Liver (tissue), 10 donors: ENCODE measurements at places on chromosomes 4 and X. TPM values are rescaled to one million over a fixed set of nuclear protein-coding genes. Genes with fewer than 3 reads are reported as not detected.

- no peak overlapping the region for H3K27ac ChIP-seq
- H3K4me1 ChIP-seq: no peaks in the 10 kb centered on the region
Observed at GRCh38 chr4:73690051-73690738, 50.2 kb upstream of the CXCL8 start.

Gene NCBP2L
- total RNA-seq: 0.08 TPM

GRCh38 chrX:110532581-110532931 is 173.9 kb downstream of the RTL9 start:
- no peak overlapping the region for H3K27ac ChIP-seq
- no peak overlapping the region for H3K4me3 ChIP-seq
- H3K36me3 ChIP-seq: no peaks in the 10 kb centered on the region
- DNase-seq: no peak

GRCh38 chrX:24874604-24875247 is 141.0 kb downstream of the ARX start:
- DNase-seq: no peak
- no peak overlapping the region for H3K27ac ChIP-seq
- no peak overlapping the region for H3K4me3 ChIP-seq

- no peaks in the 10 kb centered on the region for H3K27me3 ChIP-seq
- H3K4me1 ChIP-seq: no peaks in the 10 kb centered on the region
- no peak for DNase-seq
- H3K27ac ChIP-seq: no peak overlapping the region
- H3K4me3 ChIP-seq: no peak overlapping the region
Observed at GRCh38 chr4:179114615-179115014, 1672.4 kb upstream of the AGA start.

Gene GPRASP1
- total RNA-seq: 3.2 TPM

- H3K27me3 ChIP-seq: no peaks in the 10 kb centered on the region
- no peak overlapping the region for H3K27ac ChIP-seq
- no peaks in the 10 kb centered on the region for H3K4me1 ChIP-seq
- no peak overlapping the region for H3K4me3 ChIP-seq
- DNase-seq: no peak
- no peaks in the 10 kb centered on the region for H3K36me3 ChIP-seq
Observed at GRCh38 chr4:141802333-141802732, 165.9 kb downstream of the IL15 start.

- H3K4me1 ChIP-seq: no peaks in the 10 kb centered on the region
- no peak overlapping the region for H3K4me3 ChIP-seq
- no peak for DNase-seq
- no peaks in the 10 kb centered on the region for H3K27me3 ChIP-seq
- H3K27ac ChIP-seq: no peak overlapping the region
Observed at GRCh38 chr4:100509386-100509785, 8.4 kb downstream of the EMCN start.

Gene CXorf49
- total RNA-seq: not detected

Gene SPANXA2
- not detected for total RNA-seq

- H3K4me3 ChIP-seq: no peak overlapping the region
- no peaks in the 10 kb centered on the region for H3K36me3 ChIP-seq
- H3K27ac ChIP-seq: no peak overlapping the region
Observed at GRCh38 chr4:37463033-37463856, 218.7 kb downstream of the NWD2 start.
